Hindlimb muscle (tissue), 1 donor: ENCODE measurements at places on chromosomes 11 and 22.

DNA sequence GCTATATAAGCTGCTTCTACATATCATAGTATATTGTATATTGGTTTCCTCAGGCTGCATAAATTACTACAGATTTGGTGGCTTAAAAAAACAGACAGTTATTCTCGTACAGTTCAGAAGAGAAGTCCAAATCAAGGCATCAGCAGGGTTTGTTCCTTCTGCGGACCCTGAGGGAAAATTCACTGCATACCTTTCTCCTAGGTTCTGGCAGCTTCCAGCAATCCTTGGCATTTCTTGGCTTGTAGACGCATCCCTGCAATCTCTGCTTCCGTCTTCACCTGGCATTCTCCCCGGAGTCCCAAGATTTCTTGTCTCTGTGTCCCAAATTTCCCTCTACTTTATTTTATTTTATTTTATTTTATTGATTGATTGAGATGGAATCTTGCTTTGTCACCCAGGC is 142.8 kb downstream of the COMMD9 start:
- DNase-seq: no peak

GRCh38 chr11:62721994-62722393 is 5.3 kb downstream of the HNRNPUL2 start:
- no peak for DNase-seq

GRCh38 chr22:17336061-17336460 is 33.2 kb upstream of the CECR2 start:
- no peak for DNase-seq

GRCh38 chr22:37571992-37572373 is 7.9 kb downstream of the LGALS2 start:
- no peak for DNase-seq

GRCh38 chr11:115961159-115962003 is 457.2 kb upstream of the CADM1 start:
- DNase-seq: no peak

GRCh38 chr22:35634015-35634414 is 14.2 kb upstream of the APOL6 start:
- DNase-seq: no peak

GRCh38 chr22:22713416-22713815 is 69.0 kb downstream of the GGTLC2 start:
- no peak for DNase-seq

DNA sequence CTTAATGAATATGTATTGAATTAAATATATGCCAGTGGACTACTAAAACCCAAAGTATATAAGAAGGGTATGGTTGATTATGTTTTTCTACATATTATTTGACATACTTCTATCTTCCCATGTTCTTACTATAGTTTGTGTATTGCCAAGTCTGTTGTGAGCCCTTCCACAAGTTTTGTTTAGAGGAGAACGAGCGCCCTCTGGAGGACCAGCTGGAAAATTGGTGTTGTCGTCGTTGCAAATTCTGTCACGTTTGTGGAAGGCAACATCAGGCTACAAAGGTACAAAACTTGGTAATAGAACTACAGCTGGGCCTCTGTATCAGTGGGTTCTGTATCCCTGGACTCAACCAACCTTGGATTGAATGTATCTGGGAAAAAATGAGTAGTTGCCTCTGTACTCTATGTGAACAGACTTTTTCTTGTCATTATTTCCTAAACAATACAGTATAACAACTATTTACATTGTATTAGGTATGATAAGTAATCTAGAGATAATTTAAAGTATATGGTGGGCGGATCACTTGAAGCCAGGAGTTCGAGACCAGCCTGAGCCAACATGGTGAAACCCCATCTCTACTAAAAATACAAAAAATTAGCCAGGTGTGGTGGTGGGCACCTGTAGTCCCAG is 38.7 kb upstream of the TTC36 start:
- peak; percentile 76 for DNase-seq

DNA sequence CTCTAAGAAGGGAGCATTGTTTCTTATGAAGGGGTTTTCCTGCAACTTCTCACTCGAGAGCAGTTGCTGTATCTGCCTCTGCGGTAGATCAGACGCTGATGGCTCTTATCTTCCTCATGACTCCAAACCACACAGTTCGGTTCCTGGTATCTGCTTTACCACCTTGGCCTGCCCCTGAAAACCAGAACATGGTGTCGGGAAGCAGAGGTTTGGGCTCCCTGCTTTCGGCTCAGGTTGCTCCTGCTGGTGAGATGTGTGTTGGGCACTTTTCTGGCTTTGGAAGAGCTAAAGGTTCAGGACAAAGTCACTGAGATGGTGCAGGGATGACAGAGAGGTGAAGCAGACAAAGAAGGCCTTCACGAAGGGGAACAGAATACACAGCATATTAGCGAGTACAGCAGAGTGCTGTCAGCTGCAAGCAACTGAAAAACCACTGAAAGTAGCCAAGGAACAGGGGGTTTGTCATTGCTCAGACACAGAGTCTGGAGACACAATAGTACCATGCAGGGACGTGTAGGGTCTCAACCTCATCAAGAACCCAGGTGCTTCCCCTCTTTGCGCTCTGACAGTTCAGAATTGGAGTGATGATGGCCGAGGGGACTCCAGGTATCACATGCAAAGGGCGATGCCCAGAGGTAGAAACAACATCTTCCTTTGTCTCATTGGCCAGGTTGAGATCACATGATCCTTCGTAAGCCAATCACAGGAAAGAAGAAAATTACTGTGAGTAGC is 11.9 kb upstream of the CSF2RB start:
- no peak for DNase-seq

DNA sequence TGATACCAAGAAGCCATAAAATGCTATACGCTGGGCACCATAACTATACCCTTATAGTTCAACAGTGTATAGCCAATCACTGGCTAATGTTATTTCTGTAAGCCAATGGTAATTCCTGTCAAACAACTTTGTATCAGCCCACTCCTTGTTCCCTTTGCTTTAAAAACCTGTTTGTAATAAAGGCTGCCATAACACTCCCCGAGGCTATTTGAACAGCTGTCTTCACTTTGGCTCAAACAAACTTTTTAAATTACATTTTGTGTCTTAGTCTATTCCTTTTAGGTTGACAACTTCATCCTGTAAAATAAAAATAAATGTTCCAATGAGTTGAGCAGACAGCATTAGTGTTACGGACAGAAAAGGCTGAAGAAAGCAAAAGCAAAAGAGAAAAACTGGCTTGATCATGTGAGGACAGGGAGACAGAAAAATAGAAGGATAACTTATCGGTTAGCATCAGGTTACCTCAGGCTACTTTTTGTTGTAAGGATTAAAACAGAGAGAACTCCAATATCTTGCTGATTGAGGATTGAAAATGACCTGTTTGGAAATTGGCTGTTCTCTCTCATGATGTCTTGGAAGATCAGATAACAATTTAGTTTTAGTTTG is 95.0 kb downstream of the AASDHPPT start:
- DNase-seq: no peak

GRCh38 chr11:86671531-86672006 is 847 bp downstream of the ME3 start:
- peak; percentile 62 for DNase-seq

- DNase-seq: no peak
Measured at GRCh38 chr22:19811811-19812771, 42.6 kb downstream of the GNB1L start.

DNA sequence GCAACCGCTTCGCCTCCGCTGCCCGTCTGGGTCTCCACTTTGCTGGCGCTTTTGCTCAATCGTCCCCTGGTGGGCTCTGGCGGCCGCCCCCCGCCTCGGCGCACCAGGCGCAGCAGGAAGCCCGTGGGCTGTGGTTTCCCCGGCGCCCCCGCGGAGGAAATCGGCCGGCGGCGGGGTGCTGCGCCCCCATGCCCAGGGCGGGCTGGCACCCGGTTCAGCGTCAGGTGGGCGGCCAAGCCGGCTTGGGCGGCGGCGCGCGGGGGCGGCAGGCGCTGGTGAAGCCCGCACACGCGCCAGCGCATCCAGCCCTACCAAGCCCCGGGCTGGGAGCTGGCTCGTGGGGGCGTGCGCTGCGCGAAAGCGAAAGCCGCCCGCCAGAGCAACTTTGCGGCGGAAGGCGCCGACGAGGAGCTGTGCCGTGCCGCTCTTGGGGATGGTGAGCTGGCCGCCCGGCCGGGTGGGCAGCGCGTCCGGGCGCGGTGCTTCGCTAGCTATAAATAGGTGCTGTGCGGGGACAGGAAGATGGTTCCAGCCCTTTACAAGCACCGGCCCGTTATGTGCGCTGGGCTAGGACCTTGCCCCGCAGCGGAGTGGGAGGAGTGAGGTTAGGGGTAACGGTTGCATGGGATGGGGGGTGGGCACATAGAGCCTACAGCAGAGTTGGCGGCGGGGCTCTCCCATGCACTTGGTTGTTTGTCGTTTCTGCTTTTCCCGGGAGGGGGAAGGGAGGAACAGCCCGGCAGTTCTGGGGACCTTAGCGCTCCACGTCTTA is 25.0 kb upstream of the SUSD2 start:
- no peak for DNase-seq

GRCh38 chr11:88337181-88337986 is at the start of gene CTSC:
CTSC (minus strand) TSS chr11:88337736; CDS start chr11:88337672, 64 bp downstream.
- DNase-seq: peak; percentile 89

GRCh38 chr11:1040428-1041148 is 4.1 kb upstream of the MUC6 start:
- DNase-seq: no peak

- DNase-seq: no peak
Measured at GRCh38 chr22:43681731-43682360, 130.3 kb downstream of the EFCAB6 start.

GRCh38 chr22:35202376-35202775 is 54.9 kb upstream of the HMGXB4 start:
- no peak for DNase-seq

- DNase-seq: no peak
Measured at GRCh38 chr11:104692751-104693150, 205.5 kb downstream of the CASP12 start.

DNA sequence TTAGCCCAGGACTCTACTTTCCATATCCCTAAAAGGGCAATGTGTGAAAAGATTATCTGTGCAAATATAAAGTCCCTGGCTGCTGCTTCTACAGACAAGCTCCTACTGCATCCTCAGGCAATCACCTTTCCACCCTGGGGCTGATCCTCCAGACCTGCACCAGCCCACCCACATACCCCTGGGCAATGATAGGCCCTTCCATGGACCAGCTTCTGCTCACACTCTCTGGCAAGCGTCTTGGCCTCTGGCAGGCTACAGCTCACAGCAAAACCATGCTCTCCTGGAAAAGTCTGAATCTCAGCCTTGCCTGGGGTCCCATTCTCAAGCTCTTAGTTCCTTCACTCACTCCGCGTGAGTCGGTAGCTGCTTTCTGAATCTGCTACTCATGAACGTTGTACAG is 69.5 kb downstream of the IGLL5 start:
- DNase-seq: no peak

DNA sequence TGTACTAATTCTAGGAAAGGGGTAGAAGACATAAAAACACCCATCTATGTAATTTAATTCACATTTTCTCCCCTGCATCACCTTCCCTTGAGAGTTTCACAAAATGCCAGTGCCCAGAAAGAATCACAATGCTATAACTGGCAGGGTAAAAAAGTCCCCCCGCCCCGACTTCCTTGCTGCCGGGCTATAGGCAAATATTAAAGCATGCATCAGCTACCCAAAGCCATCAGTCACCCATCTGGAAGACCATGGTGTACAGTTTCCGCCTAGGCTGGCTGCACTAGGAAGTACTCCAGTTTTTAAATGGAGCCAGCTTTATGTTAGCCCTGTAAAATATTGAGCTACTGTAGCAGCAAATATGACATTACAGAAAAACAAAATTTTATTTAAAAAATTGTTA is 67.8 kb downstream of the ST14 start:
- no peak for DNase-seq

GRCh38 chr11:58622344-58622743 is at the start of gene CNTF:
CNTF (plus strand) TSS chr11:58622665; CDS start chr11:58622753, 88 bp downstream.
- no peak for DNase-seq

DNA sequence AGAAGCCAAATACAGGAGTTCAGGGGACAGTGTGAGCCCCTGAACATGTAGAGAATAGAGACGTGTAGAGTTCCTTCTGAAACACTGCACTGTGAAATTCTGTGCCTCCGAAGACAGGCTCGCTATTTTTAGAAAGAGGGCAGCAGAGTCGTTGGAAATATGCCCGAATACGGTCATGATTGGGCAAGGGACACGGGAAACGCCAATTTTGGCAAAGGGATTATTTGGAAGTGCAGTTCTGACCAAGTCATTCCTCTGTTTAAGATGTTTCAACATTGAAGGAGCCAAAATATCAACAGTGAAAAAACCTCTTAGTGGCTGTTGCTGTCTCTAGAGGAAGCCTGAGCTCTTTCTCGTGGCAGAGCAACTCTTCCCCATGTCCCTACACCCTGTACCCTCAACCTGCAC is 9.5 kb upstream of the CBX6 start:
- no peak for DNase-seq

DNA sequence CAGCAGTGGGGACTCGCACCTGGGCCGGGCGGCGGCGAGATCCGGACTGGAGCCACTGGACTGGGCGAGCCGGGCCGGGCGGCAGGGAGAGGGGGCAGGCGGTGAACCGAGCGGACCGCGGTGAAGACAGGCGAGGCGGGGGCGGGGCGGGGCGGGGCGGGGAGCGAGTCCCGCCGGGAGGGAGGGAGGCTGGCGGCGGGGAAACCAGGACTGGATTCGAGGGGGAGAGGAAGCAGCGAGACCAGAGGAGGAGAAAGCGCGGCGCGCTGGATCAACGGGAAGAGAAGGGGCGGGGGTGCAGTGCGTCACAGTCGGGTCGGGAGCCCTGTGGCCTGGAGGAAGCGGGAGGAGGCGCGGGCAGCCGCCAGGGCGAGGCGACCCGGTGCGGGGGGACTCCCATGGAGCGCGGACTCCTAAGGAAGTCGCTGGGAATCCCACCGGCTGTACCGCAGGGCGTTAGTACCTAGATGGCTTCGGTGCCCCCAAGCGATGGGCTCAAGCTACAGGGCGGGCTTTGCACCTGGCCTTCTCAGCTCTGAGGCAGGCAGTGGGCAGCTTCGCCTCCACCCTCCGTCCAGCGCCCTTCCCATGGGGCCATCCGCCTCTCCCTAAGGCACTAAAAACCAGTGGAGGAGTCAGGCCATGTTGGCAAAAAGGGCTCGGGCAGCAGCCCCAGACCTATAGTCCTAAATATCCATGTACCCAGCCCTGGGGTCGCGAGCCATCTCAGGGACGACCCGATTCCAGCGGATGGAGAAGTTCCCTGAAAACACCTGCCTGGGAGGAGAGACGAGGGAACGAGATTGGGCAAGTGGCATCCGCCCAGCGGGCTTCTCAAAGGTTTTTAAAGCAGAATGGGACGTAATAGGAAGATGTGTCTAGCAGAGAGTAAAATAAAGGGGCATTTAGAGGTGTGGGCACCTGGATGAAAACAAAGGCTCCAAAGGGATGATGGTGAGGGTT is at the start of gene TMEM121B:
Gene TMEM121B (minus strand): TSS at position 128 of the 963 bp plus-strand sequence. CDS start 233 bp downstream, outside the sequence.
- DNase-seq: peak; percentile 61

- DNase-seq: no peak
Measured at GRCh38 chr11:79637219-79637618, 196.4 kb upstream of the TENM4 start.

DNA sequence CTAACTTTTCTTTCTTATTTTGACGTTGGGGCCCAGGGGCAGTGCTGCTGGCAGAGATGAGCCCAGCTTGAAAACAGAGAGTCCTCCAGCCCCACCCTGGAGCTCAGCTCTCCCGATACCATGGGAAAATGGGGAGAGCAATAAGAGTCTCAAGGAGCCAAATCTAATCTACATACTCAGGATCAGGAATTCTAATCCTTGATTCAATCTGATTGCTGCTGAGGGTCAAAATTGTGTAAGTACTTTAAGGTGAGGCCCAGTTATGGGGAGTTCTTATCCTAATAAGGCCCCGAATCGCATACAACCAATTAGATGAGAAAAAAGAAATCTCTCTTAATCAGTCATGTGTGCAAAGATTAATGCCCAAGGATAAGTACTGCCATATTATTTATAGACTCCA is 202.9 kb downstream of the FAM76B start:
- DNase-seq: no peak

GRCh38 chr11:15818132-15818842 is 538.1 kb downstream of the SOX6 start:
- no peak for DNase-seq
